ENCODE measurements at places on chromosomes 12 and 14.

GRCh38 chr12:126747530-126748149, 1519.3 kb upstream of the TMEM132C start:
- DNase-seq = peak; percentile 50

DNA sequence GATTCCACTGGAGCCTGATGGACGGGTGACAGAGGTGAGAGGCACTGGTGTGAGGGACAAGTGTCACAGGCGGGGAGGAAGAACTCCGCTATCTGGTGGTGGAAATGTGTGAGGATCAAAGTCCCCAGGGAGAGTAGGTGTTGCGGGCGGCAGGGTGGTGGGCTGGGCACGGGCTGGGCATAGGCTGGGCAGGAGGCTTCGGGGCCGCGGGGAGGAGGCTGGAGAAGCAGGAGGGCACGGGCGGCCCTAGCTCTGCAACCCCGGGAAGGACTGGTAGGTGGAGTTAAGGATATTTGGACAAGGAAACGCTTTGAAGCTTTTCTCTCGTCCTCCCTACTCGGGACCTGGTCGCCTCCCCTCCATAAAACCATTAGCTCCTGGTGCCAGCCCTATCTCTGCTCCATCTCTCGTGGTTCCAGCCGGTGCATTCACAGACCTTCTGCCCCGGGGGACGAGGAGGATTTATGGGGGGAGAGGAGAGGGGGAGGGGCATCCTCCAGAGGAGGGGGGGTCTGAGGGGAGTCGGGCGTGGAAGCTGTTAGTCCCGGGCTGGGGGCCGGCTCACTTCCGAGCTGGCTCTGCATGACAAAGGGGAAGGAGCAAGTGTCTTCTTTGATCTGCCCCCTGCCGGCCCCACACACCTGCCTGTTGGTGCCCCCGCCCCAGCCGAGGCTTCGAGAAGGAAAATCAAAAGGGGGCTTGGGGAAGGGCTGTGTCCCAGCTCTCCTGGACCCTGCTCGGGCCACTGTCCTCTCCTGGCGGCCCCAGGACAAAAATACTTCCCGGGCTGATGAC, 504 bp downstream of the WNT5B start:
- DNase-seq = no peak

- DNase-seq = no peak
These were observed 254.2 kb downstream of the ETNK1 start for GRCh38 chr12:22879203-22879602.

DNA sequence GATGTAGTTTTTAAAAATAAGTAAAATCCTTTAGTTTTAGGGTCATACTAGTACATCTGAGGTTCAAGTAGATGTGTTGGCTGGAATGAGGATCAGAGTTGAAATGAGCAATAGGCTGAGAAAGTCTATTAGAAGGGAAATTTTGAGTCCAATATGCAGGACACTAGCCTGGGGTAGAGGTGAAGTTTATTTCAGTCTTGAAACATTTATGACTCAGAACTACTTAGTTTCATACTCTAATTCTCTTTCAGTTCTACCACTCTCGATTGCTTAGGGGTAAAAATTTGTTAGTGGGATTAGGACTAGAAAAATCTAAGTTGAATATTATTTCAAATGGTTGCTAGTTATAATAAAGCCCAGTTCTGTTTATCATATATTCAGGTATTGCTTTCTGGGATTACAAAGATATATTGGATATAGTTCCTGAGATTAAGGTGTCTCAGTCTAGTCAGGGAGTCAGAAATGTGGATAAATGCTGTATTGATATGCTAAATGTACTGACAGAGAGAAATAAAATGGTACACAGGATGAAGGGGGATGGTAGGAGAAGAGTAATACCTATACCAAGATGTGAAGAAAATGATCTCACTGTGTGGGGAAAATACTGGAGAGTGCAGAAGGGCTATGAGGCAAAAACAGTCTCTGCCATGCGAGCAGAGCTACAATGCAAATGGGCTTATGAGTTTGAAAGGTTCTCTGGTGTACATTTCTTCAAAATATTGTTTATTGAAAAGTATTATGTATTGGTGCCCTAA, 395.8 kb upstream of the FBXO33 start:
- DNase-seq = no peak

DNA sequence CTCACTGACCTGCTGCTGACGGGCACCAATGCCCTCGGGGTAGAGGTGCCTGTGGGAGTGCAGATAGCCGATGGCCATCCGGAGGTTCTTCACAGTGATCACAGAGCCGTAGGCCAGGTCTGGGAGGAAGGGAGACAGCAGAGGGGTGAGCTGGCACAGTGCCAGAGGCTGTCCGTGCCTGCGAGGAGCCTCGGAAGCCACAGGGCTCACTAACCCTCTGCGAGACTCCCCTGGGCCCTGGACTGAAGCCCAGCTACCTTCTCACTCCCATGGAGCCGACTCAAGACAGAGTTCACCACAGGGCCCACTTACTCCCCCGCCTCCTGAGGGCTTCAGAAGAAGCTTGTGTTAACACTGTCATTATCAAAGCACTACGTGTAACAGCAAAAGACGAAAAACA, 24.5 kb downstream of the POMT2 start:
- DNase-seq = no peak

DNA sequence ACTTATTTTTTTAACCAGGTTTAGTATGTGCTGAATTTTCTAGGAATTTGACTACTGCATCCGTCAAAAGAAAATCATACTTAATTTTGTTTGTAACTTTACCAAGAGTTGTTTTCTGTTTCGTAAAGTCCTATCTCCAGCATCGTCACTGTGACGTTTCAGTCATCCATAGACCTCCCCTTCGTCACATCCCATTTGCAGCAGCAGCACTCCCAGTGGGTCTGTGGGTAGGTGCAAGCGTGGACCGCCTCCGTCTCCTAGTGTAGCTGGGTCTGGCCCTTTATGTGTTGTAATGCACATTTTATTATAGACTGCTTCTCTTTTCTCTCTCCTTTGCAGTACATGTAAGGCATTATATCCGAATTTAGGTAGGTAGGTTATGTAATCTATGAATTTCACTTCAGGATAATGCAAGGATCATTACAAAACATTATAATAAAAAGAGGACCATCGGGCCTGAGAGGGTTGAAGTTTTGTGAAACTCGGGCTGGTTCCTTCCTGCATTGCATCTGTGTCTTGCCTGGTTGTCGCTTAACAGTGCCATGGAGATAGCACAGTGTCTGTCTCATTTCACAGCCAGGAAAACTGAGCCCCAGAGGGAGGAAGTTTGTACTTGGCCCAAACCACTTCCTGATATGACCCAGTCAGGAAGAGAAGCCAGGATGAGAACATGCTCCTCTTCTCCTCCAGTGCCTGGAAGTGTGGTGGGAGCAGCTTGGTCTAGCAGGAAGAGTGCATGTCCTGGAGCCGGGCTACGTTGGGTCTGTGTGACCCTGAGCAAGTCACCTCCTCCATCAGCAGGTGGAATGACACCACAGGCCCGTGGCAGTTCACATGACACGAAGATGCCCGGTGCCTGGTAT, 41.3 kb downstream of the EVL start:
- peak; percentile 34 for DNase-seq

- no peak for DNase-seq
These were observed 19.2 kb upstream of the CYP46A1 start for GRCh38 chr14:99664937-99665273.

Data from stimulated activated CD4-positive, alpha-beta T cell treated with anti-CD3 and anti-CD28 coated beads, Interleukin-12 subunit alpha, Interleukin-12 subunit beta, amount 100 ng/mL, for 48 hours (primary cell).